ENCODE measurements at places on chromosomes 4 and X. TPM values are rescaled to one million over a fixed set of nuclear protein-coding genes. Genes with fewer than 3 reads are reported as not detected.

Gene LRCH2
- total RNA-seq = not detected

Gene FGD1
- total RNA-seq = 0.06 TPM

Gene TMSB15A
- total RNA-seq = not detected

Gene FGFR3
- total RNA-seq = not detected

Gene ADH7
- total RNA-seq = not detected

Gene RASL11B
- 0.63 TPM for total RNA-seq

Gene FRAS1
- total RNA-seq = not detected

Gene DCHS2
- total RNA-seq = 0.22 TPM

Gene ATP6AP2
- 73.8 TPM for total RNA-seq

Gene JCHAIN
- total RNA-seq = 2.7 TPM

Gene WDR17
- total RNA-seq = 0.47 TPM

Gene DGAT2L6
- not detected for total RNA-seq

Gene RAB9B
- total RNA-seq = 0.11 TPM

Gene FGFBP1
- total RNA-seq = not detected

Gene LEF1
- total RNA-seq = 409 TPM

DNA sequence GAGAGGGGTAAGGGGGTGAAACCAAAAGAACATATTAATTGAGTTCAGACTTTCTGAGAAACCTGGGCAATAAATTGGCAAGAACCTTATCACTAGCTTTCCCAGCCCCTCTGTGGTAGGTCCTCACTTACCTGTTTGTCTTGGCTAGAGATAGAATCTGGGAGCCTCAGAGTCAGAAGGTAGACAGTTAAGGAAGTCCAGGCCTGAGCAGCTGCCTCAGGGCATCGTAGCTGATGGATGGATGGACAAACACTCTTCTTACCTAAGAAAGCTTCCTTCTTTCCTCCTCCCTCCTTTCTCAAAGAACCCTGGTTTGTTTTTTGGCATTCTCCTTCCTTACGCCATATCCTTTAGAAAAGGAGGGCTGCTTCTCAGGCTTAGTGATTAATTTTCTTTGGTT is 24.4 kb downstream of the FRAS1 start:
- no peak for DNase-seq

- DNase-seq = no peak
Measured at GRCh38 chrX:110050386-110050785, 47.5 kb downstream of the TMEM164 start.

DNA sequence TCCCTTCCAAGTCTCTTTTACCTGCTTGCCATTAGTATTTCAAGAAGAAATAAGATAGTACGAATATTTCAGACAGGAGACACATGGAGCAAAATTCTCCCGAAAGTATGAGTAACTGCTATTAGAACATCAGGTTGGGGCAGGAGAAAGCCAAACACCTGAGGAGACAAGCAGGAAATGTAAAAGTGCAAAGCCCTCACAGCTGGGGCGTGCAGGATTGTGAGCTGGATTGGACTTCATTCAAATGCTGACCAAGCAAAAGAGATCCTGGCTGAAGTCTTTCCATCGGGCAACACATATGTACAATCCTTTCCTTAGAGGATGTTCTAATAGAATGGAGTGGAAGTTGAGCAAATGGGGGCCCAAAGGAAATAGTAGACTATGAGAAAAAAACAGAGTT is 76.8 kb downstream of the DTHD1 start:
- DNase-seq = no peak

- no peak for DNase-seq
Measured at GRCh38 chr4:155693015-155693663, 26.5 kb downstream of the GUCY1A1 start.

- DNase-seq = no peak
Measured at GRCh38 chr4:113607147-113607720, 154.3 kb downstream of the CAMK2D start.

- DNase-seq = no peak
Measured at GRCh38 chr4:174217273-174218126, 66.0 kb downstream of the FBXO8 start.

GRCh38 chr4:90318193-90318592 is 191.0 kb downstream of the CCSER1 start:
- no peak for DNase-seq

GRCh38 chrX:141958675-141959074 is 55.0 kb downstream of the MAGEC1 start:
- no peak for DNase-seq

DNA sequence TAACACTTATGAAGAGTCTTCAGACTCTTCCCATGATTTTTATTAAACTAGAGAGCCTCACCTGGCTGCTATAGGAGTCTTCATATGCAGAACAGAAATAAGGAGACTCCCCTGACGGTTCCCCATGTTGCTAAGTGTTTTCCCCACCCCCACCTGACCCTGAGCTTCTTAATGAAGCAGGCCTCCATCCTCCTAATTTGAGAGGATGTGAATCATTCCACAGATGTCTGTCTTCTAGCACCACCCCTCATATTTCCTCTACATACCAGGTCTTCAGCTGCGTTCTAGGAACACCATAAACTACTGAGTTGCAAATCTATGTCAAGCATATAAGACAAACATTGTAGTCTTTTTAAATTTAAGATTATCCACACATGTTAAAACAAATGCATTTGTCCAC is 36.9 kb downstream of the RP2 start:
- DNase-seq = no peak

GRCh38 chr4:169618986-169619385 is 1.4 kb upstream of the CLCN3 start:
- DNase-seq = no peak

DNA sequence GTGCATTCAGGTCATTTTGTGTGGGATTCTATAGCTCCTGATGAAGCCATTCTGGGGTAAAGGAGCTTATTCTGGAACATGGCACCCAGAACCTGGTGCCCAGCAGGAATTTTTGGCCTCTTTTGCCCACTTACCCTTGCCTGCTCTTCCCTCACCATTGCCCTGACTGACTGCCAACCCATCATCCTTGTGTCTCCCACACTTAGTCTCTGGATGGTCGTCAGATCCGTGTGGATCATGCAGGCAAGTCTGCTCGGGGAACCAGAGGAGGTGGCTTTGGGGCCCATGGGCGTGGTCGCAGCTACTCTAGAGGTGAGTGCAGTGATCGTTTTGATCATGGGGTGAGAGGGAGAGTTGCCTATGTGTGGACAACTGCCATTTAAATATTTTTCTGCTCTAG is 1.8 kb downstream of the RBM3 start:
- no peak for DNase-seq

- no peak for DNase-seq
Measured at GRCh38 chrX:38561951-38562719, 793 bp downstream of the TSPAN7 start.

- DNase-seq = no peak
Measured at GRCh38 chr4:102348701-102349100, 3.4 kb upstream of the SLC39A8 start.

DNA sequence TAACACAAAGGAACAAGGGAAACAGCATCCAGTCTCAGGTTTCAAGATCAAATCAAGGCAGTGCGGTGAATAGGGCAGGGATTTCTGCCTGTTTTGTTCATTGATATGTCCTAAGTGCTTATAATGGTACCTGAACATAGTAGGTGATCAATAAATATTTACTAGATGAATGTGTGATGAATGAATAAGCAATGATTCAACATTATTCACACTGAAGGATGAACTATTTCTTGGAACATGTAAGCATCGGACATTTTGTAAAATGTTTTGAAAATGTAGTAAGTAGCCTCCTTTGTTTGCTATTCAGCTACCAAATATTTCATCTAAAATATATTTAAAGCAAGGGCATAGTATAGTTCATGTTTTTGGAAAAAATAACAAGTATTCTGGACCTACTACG is 67.8 kb downstream of the USP38 start:
- DNase-seq = no peak

DNA sequence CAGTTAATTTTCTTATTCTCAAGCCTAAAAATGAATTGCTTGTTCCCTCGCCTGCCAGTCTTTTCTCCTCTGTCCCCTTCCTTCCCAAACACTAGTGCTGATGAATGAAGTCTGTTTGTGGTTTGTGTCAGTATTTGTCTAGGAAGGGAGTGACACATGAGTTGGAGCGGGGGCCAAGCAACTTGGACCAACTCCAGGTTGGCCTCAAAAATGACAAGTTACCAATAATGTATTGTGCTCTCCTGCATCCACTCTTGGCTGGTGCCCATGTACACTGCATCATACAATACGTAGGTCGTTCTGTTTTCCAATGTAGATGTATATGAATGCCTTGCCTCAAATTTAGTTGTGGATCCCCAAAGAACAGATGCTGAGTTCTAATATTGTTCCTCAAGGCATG is 223.0 kb upstream of the GPC4 start:
- no peak for DNase-seq

DNA sequence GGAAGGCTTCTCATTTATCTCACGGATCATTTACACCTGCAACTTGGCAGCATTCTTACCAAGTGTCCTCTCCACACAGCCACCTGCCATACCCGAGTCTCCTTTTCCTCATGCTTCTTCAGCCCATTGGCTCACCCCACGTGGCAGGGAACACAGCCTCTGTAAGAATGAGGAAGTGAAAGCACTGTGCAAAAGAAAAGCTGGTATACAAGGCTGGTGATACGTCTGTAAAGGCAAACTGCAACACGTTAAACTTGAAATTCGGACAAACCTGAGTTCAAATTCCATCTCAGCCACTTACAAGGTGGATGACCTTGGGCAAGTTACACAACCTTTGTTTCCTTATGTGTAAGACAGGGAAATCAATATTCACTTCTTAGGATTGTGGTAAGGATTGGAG is 164.0 kb upstream of the RASGEF1B start:
- DNase-seq = peak; percentile 51

DNA sequence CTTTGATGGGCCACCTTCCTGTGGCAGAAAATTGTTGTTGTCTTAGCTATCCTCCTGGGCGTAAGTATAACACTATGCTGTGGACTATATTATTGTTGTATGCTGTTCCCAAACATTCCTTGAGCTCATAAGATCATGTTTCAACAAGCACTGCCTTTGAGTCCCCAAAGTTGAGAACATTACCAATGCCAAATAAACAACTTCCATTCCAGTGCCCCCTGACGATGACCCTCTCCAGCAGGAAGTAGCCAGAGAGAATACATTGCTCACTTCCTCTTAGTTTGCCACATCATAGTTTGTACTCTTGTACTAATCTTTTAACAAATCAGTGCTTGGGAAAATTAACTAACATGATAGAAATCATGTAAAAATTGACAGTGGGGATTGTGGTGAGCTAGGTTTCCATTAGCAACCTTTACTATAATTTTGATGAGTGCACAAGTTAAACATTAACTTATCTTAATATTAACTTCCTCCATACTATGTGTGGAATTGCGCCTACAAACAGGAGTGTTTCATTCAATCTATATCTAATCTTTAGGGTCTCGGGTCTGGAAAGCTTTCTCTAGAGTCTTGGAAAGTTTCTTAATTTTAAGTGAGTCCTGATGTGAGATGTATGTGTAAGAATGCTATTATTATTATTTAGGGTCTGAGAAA is 20.3 kb upstream of the DHX15 start:
- no peak for DNase-seq

DNA sequence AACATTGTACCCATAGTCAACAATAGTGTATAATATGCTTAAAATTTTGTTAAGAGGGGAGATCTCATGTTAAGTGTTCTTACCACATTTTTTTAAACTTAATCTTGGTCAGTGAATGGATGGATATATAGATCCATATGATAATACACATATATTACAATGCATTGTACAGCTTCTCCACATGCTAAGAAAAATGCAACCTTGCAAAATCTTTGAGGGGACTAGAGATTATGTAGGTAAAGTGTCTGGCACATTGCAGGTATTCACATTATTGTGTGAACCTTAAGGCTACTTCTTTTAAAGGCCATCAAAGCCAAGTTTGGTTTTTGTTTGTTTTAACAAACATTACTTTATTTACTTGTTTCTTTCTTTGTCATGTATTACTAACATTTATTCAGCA is 10.4 kb upstream of the GPC3 start:
- no peak for DNase-seq

DNA sequence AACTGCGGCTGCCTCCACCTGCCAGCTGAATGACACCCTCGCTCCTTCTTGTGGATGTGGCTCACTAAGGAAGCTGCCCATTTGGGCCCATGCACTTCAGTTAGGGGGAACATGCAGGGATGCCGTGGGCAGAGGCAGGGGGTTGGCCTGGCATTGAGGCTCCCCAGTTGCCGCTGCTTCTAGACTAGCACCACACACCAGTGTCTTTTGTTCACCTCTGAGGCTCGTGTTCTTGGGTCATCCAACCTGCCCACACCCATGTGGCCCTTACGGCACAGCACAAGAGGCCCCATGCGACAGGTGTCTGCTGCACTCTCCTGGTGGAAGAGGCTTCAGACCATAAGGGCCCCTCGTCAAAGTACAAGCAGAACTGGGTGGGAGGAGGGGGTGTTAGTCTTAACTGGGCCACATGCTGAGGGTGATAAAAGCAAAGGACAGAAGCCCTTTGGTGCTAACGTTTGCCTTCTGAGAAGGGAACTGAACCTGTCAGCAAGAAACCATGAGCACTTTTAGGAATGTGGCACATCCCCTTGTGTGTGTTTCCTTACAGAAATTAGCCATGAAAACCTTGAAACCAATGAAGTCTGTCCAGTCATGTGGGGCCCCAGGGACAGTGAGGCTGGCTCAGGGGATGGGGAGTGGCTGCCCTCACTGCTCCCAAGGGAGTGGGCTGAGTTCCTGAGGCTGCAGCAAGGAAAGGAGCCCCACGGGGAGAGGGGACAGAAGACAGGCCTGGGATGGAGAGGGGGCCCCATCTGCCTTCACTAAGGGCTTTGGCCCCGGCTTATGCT is 39.2 kb downstream of the MAP7D3 start:
- no peak for DNase-seq

GRCh38 chr4:106194801-106195200 is 121.2 kb downstream of the TBCK start:
- DNase-seq = no peak

GRCh38 chr4:21420166-21420565 is 528.4 kb downstream of the KCNIP4 start:
- no peak for DNase-seq

- DNase-seq = no peak
Measured at GRCh38 chr4:47536966-47537365, 51.9 kb downstream of the ATP10D start.

DNA sequence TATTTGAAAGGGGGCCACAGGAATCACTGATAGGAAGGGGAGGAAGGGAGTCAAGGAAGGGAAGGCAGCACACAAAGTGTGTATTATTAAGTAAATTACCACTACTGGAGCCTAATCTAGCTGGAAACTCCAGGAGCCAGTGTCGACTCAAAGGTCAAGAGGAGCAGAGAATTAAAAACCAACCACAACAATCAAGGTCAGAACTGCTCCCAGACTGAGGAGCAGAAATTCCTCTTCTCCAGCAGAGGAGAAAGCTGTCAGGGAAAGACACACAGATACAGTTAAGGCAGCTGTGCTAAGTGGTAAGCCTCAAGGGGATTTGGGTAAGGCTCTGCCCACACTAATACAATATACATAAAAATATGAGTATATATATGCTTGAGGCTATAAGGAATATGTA is 87.5 kb upstream of the PTPN13 start:
- DNase-seq = no peak
